ENCODE measurements at places on chromosomes 3 and 15.

GRCh38 chr3:177946497-177946896 is 589.7 kb upstream of the KCNMB2 start:
- no peak for DNase-seq

DNA sequence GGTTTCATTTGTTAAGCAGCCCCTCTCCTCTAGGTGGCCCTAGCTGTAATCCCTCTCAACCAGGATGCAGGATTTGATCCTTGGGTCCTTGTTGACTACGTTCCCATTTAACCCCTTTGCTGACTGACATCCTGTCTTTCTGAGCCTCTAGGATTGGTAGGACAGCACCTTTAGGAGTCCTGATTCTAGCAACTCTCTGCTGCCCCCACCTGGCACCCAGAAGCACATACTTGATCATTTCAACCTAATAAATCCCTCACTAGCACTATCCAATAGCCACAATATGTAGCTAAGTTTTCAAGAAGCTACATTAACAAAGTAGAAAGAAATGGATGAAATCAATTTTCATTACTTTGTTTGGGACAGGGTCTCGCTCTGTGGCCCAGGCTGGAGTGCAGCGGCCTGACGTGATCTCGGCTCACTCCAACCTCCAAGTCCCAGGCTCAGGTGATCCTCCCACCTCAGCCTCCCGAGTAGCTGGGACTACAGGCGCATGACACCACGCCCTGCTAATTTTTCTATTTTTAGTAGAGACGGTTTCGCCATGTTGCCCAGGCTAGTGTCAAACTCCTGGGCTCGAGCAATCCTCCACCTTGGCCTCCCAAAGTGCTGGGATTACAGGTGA is 28.3 kb downstream of the RSL24D1 start:
- DNase-seq: peak; percentile 20

GRCh38 chr3:124982855-124983254 is 48.3 kb upstream of the MUC13 start:
- DNase-seq: no peak

GRCh38 chr3:87997966-87998365 is 60.8 kb downstream of the CGGBP1 start:
- DNase-seq: no peak

- no peak for DNase-seq
Measured at GRCh38 chr15:81092559-81092902, 41.5 kb upstream of the CFAP161 start.

- no peak for DNase-seq
Measured at GRCh38 chr3:128296469-128297251, 143.4 kb downstream of the EEFSEC start.

- no peak for DNase-seq
Measured at GRCh38 chr3:3119393-3119851, 7.3 kb upstream of the TRNT1 start.

All from SIG-M5 (cell line).